ENCODE measurements at places on chromosomes 3 and 15. TPM values are rescaled to one million over a fixed set of nuclear protein-coding genes. Genes with fewer than 3 reads are reported as not detected.

Gene ADAMTS7
- 19.9 TPM for polyA plus RNA-seq

Gene LRRK1
- 6.0 TPM for polyA plus RNA-seq

Gene NLGN1
- polyA plus RNA-seq, result 1.7 TPM

Gene CCR9
- polyA plus RNA-seq, result 0.13 TPM

Gene TMEM108
- polyA plus RNA-seq, result 17.1 TPM

Gene GRK7
- polyA plus RNA-seq, result not detected

Gene TERC
- polyA plus RNA-seq, result not detected

Gene LRTM1
- polyA plus RNA-seq, result 72.5 TPM

Gene EPHB1
- 33.0 TPM for polyA plus RNA-seq

Gene RGMA
- polyA plus RNA-seq, result 64.0 TPM

Gene LMOD3
- 180 TPM for polyA plus RNA-seq

Gene TAGLN3
- polyA plus RNA-seq, result 4.2 TPM

Gene C2CD4A
- not detected for polyA plus RNA-seq

Gene PSTPIP1
- 1.8 TPM for polyA plus RNA-seq

Gene C15orf39
- 8.4 TPM for polyA plus RNA-seq

Gene MYZAP
- 4.1 TPM for polyA plus RNA-seq

- no peak for DNase-seq
Observed at GRCh38 chr3:16122661-16123060, 51.8 kb upstream of the GALNT15 start.

GRCh38 chr15:95162967-95163531, 931.7 kb downstream of the MCTP2 start:
- DNase-seq, result no peak

DNA sequence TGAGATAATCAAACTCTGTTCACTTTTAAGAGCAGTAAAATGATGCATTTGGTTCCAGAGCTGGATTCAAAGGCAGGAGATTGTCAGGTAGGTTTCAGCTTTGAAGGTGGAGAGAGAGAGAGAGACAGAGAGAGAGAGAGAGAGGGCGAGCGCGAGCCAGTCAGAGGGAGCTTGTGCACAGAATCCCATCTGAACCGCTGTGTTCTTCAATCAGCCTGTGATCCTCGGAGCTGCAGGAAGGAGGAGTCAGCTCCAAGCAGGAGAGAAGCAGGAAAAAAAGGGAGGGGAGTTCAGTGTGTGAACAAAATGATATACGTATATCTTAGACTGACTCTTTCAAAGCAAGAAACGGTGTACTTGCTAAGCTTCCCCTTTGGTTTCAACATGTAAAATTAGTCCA, at the start of gene GPR149:
GPR149 (minus strand) TSS at position 177 of the 400 bp plus-strand sequence. CDS start 575 bp downstream, outside the sequence.
- DNase-seq, result peak; percentile 49

DNA sequence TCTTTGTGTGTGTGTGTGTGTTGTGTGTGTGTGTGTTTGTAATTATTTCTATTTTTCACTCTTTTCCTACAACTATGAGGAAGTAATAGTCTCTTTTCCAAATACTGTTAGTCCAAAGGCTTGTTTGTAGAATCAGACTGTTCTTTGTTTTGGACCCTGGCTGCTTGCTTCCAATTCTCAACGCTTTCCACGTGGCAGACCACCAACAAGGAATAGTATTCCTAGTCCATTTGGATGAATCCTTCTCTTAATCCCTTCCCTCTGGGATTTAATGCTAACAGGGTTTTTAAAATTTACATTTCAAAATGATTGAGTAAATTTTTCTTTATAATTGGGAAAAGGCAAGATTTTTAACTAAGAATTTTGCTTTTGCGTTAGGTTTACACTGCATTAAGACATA, 62.7 kb downstream of the ADAMTSL3 start:
- DNase-seq, result no peak

- peak; percentile 86 for DNase-seq
Observed at GRCh38 chr3:16338999-16339398, 74.0 kb downstream of the OXNAD1 start.

GRCh38 chr15:26744894-26745293, 28.0 kb downstream of the GABRB3 start:
- DNase-seq, result no peak

DNA sequence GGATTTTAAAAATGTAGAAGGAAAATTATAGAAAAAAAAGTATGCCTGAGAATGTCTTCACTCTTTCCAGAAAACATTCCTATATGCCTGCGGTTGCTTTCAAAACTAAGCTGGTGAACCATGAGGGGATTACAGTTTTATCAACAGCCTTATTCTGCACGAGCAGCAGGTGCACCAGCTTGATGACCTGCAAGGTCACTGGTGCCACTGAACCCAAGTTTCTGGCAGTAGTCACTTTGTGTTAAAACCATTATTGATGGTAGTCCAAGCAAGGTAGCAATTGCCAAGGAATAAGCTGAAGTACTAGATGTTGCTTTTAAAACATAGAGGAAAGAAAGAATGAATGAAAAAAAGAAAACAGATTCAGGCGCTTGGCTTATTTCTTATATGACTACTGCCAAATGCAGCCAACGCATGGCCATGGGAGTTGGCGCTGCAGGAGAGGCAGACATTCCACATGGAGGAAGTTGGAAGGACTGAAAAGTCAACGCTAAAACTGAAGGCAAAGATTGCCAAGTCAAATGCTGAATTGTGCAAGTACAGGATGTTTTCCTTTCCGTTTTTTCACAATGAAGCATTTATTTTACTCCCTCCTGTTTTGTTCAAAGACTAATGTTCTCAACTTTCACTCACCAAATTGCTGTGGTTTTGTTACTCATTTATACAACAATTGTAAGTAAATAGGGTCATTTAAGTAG, 601.4 kb downstream of the CADM2 start:
- no peak for DNase-seq

GRCh38 chr3:81270603-81271379, 490.7 kb downstream of the GBE1 start:
- DNase-seq, result no peak

DNA sequence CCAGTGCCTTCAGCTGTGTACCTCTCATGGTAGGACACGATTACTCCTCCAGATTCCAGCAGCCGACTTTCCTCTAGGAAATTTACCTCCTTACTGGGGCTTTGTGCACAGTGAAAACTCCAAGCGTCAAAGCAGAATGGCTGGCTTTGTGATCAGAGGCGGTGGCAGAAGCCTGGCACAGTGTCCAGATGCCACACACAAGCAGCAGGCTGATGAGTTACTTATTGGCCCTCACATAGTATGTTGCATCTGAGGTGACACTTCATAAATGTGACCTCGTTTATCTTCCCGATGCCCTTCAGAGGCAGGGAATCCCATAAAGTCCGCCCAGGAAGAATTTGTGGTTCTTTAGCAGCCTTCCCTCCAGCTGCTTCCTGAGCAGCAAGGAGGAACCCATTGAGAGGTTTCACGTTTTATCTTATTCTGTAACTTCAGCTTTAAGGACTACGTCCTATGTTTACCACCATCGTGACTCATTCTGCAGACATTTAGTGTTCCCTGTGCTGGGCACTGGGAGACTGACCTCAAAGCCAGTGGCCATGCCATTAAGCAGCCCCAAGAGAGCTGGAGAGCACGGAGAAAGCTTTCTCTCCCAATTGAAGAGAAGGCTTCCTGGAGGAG, 107.1 kb upstream of the C15orf61 start:
- DNase-seq, result no peak

DNA sequence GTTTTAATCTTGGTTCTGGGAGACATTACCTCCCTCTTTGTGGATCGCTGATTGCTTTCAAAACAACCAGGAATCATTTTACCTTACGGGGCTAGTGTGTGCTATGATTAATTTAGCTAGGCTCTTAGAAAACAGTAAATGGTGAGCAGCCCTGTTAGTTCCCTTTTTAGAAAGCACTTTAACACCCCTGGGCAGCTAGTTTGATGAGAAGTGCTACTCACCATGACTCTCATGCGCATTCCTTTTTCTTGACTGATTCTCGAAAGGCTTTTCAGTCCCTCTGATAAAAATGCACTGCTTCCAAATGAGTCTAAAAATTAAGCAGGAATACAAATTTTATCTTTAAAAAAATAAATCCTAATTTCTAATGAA, 75.3 kb upstream of the LEKR1 start:
- DNase-seq, result peak; percentile 26

DNA sequence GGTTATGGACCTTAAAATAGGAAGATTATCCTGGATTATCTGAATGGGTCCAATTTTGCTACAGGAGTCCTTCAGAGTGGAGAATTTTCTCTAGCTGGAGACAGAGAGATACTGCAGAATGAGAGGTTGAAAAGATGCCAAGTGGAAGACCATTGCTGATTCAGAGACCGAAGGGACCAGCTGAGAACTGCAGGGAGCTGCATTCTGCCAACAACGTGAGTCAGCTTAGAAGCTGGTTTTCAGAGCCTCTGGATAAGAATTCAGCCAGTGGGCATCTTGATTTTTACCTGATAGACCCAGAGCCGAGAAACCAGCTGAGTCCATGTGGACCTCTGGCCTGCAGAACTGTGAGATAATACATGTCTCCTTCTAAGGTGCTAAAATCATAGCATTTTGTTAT, 234.0 kb downstream of the NR2F2 start:
- DNase-seq, result no peak

- no peak for DNase-seq
Observed at GRCh38 chr3:104018541-104018940, 1348.2 kb upstream of the ALCAM start.

- DNase-seq, result peak; percentile 59
Observed at GRCh38 chr3:38521391-38521987, 25.3 kb downstream of the EXOG start.

DNA sequence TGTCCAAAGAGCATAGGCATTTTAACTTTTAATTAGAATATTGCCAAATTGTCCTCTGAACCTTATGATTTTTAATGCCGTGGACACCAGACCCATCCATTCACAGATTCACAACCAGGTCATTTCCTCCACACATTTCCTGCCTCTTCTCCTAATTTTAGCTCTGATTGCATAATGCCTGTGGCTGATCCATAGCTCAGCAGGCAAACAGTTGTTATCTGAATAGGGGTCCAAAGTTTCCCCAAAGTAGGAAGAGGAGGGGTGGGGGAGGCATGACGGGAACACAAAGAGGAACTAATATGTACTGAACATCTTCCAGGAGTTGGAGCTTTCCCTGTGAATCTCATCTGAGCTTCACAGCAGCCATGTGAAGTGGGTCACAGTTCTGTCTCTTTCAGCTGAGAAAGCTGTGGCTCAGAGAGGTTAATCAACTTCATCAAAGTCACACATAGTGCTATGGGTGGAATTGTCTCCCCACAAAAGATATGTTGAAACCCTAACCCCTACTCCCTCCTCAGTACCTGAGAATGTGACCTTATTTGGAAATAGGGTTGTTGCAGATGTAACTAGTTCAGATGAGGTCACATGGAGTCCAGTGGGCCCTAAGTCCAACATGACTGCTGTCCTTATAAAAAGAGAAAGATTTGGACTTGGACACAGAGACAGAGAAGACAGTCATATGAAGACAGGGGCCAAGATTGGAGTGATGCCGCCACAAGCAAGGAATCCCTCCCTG, 106.7 kb upstream of the AGBL1 start:
- DNase-seq, result no peak

DNA sequence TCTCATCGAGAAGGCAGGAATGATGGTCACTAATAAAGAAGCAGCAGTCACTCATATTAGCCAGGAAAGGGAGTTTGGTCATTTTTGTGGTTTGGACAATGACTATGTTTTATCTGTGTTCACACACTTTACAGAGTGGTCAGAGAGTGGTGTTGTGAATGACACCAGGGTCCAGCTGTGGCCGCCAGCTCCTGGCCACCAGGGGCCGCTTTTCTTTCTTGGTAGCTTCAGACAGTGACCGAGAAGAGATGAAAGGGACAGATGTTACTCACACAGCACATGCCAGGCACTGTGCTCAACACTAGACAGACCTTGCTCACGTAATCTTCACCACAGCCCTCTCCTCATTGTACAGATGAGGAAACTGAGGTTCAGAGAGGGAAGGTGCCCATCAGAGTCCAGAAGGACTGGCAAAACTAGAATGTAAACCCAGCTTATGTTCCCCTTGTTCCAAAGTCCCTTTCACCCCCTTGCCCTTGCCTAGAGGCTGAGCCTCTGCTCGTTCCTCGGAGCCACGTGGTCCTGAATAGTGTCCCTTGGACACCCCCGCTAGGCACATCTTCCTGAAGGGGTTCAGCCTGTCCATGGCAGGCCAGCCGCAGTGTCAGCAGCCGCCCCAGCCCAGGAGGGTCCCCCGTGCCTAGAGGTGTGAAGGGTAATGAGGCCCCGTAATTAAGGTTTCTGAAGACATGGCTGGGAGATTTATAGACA, 55.6 kb downstream of the CYP11A1 start:
- DNase-seq, result no peak

GRCh38 chr3:154758109-154758868, 321.8 kb upstream of the MME start:
- peak; percentile 17 for DNase-seq

- DNase-seq, result no peak
Observed at GRCh38 chr3:150764566-150764965, 1.6 kb upstream of the SIAH2 start.

Measured in muscle of back (tissue), 13 donors.